Adrenal gland (tissue), 19 donors: ENCODE measurements at places on chromosomes 16 and 17. TPM values are rescaled to one million over a fixed set of nuclear protein-coding genes. Genes with fewer than 3 reads are reported as not detected.

GRCh38 chr16:47323241-47323640 is 137.6 kb downstream of the ITFG1 start:
- DNase-seq: no peak

The TRPV2 gene
- total RNA-seq: 64.5 TPM

The ZG16 gene
- total RNA-seq: not detected

GRCh38 chr16:81445966-81446906 is 1.6 kb downstream of the CMIP start:
- no peak for DNase-seq

The ZNF778 gene
- total RNA-seq: 13.3 TPM

- DNase-seq: no peak
Observed at GRCh38 chr17:73029991-73030390, 62.5 kb downstream of the SLC39A11 start.

The WFDC1 gene
- 13.9 TPM for total RNA-seq

GRCh38 chr16:72427051-72427782 is 255.3 kb upstream of the PMFBP1 start:
- DNase-seq: no peak

DNA sequence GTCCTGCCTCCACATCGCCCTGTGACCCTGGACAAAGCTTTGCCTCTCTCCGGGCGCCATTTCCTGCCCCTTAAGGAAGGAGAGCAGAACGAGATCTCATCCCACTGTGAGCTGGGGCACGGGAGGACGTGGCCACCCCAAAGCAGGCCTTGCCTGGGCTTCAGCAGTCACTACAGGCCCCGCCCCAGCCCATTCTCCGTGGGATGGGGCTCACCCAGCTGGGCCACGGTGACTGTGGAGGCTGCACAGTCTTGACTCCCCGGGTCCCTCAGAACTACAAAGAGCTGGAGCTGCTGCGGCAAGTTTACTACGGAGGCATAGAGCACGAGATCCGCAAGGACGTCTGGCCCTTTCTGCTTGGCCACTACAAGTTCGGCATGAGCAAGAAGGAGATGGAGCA is 28.2 kb downstream of the MNT start:
- DNase-seq: no peak

DNA sequence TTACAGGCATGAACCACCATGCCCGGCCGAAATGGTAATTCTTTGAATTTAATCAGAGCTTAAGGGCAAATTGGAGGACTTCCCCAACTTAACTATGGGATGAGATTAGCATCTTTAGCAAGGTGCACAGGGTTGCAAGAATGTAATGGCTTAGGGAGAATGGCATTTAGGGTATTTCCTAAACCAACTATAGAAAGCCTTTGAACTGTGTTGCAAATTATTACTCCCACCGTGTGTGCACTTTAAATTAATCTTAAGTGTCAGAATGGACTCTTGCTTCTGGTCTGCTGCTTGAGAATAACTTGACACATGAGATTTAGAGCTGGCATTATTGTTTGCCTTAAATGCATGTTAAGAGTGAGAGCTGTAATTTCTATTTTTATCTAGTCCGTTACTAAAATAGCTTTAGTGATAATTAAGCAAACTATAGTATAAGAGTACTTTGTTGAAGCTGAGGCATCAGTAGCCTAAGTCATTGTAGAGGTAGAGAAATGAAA is 59.8 kb downstream of the TUBD1 start:
- DNase-seq: no peak

The CLDN6 gene
- total RNA-seq: not detected

The SPATA22 gene
- total RNA-seq: 1.8 TPM

- DNase-seq: peak; percentile 62
Observed at GRCh38 chr17:43019418-43019817, 2.8 kb downstream of the VAT1 start.

- DNase-seq: no peak
Observed at GRCh38 chr16:74568961-74569631, 37.8 kb downstream of the GLG1 start.

The SLC5A10 gene
- total RNA-seq: not detected

DNA sequence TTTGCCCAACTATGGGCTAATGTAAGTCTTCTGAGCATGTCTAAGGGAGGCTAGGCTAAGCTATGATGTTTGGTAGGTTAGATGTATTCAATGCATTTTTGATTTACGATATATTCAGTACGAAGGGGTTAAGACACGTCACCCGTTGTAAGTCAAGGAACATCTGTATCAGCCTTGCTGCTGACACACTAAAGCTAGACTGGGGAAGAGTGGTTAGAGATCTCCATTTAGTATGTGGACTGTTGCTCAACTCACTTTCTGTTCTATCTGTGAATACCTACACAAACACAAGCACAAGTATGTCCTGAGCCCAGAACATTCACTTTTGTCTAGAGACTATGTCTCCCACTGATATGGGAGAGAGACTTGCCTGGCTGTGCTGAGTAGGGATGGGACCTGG is 71.5 kb downstream of the VMP1 start:
- DNase-seq: no peak

The APOBR gene
- 2.6 TPM for total RNA-seq

DNA sequence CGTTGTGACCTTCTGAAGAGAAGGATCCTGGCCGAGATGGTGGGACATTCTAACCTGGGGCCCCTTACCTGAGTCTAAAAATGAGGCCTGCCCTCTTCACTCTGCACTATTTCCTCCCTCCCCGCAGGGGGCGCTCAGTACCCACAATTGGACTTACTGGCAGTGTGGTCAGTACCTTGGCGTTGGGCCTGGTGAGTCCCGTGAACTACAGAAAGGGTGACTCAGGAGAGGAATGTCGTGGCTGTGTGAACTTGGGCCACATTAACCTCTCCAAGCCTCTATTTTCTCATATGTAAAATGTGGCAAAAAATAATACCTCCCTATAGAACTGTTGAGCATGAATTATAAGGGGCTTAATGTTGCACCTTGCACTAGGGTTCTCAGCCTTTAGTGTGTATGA is 3.9 kb downstream of the RSAD1 start:
- DNase-seq: peak; percentile 98

The GRIN2C gene
- total RNA-seq: 16.4 TPM

The KRT28 gene
- total RNA-seq: not detected

- peak; percentile 74 for DNase-seq
Observed at GRCh38 chr17:1629504-1630310, 1.1 kb upstream of the SLC43A2 start.

The PLXDC1 gene
- 2.0 TPM for total RNA-seq

GRCh38 chr16:6018848-6019489 is 921.4 kb upstream of the EEF2KMT start:
- DNase-seq: no peak

The NOG gene
- total RNA-seq: not detected

DNA sequence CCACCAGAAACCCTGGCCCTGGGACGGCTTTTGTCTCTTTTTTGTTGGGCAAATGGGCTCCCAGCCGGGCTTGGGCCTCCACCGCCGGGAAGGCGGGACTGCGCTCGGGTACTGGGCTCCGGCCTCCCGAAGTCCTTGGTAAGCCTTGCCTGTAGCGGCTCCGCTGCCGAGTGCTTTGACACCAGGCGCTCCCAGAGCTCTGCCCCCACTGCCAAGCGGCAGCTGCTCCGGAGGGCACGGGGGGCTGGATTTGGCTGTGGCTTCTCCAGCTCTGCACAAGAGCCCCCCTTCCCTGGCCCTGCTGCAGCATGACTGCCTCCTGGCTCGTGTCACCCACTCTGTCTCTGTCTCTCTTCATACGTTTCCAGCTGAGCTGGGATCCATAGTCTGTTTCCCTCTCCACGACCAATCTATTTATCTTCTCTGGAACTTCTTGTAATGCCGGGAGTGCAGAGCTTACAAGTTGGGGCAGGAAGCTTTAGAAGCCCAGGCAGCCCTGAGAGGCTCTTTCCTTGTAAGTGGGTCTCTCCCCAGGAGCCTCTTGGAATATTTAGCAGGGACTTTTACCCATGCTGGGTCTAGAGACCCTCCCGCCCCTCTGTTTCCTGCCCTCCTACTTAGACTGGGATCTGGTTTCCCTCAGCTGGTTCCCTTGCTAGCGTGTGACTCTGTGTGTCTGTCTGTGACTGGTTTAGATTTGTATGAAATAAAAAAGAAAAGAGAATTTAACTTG is 246.9 kb upstream of the GSE1 start:
- DNase-seq: no peak

- no peak for DNase-seq
Observed at GRCh38 chr17:57379237-57379894, 123.0 kb downstream of the MSI2 start.

DNA sequence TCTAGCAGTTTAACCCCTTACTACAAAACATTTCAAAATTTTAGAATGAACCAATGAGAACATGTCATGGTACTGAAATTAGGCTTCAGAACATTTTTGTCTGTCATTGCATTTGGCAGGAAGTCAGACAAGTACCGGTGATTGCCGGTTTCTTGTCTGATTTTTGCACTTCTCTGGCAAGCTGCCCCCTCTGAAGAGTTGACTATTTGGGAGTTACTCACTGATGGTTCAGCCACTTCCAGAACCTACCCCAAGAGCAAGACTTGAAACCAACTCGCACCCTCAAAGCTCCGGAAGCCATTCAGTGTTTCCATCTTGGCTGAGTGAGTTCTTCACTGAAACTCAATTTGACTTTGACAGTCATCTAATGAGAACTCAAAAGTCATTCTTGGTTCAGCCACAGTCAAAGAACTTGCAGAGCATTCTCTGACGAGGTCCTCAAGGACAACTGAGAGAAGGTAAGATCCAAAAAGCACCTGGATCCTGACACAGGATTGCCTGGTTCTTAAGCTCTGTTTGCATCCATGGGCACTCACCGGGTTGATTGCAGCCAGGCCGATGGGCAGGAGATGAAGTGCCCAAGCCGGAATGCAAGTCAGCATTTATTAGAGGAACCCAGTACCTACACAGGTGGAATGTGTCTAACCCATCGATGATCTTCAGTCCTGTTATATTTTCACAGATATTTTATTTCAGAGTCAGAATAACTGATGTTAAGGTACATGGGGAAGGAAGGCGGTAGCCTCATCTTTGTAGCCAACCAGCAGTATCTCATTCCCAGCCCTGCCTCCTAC is 93.6 kb downstream of the USP22 start:
- DNase-seq: no peak

The SLC13A5 gene
- total RNA-seq: not detected

DNA sequence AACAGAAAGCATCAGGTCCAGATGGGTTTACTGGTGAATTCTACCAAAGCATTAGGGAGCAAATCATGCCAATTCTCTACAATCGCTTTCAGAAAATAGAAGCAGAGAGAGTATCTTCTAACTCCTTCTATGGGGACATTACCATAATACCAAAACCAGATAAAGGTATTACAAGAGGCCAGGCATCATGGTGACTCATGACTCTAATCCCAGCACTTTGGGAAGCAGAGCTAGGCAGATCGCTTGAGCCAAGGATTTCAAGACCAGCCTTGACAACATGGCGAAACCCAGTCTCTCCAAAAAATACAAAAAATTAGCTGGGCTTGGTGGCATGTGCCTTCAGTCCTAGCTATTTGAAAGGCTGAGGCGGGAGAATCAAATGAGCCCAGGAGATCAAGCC is 23.0 kb downstream of the HBQ1 start:
- peak; percentile 44 for DNase-seq

DNA sequence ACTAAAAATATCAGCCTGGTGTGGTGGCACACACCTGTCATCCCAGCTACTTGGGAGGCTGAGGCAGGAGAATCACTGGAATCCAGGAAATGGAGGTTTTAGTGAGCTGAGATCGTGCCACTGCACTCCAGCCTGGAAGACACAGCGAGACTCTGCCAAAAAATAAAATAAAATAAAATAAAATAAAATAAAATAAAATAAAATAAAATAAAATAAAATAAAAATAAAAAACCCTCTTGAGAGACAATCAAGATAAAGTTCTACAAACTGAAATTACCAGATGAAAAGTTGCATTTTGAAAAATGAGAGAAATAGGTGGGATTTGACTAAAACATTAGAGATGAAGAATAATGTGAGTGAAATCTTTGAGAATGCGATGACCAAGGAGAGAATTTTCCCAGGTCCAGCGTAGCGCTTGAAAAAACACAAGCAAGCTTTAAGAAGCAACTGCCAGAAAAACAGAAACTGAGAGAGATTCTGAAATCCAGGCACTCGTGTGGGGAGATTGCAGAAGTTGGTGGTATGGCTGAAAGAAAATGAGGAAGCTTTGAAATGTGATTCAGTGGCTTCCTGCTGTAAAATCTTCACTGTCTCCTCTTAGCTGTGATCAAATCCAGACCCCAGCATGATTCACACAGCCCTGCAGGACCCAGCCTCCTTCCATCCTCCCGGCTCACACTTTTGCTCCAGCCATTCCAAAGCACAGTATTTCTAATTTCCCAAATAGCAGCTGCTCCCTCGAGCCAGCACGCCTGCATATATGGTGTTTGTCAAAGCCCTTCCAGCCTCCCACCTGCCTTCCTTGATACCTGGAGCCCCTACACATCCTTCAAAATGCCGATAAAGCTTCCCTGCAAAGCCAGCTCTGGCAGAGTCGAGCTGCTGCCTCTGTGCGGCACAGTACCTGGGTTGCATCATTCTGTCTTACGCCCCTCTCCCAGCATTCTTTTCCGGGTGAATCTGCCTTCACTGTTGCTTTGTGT is 8.2 kb upstream of the CD300E start:
- peak; percentile 19 for DNase-seq

The TMEM238L gene
- not detected for total RNA-seq

DNA sequence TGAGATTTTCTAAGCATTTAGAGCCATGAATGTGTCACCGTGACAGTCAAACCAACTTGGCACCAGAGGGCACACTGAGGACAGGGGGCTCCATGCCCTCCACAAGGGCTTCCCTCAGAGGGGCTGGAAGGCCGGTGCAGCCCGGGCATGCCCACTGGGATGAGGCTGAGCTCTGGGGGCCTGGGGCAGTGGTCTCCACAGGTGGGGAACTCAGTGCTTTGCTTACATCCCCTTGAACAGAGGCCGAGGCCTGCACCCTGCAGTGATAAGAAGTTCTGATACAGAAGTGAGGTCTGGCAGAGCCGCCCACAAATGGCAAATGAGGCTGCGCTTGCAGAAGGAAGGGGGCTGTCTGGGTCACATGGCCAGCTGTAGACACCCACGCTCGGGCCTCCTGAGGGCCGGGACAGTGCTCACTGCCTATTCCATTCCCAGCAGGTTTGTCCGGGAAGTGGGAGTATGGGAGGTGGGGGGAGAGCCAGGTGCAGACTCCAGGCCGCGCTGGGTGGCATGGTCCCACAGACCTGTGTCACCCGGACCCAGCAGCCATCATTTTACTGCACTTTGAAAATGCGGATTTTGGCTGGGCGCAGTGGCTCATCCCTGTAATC is 116.8 kb upstream of the CREBBP start:
- no peak for DNase-seq

- DNase-seq: peak; percentile 61
Observed at GRCh38 chr16:88815901-88816589, 4.3 kb upstream of the APRT start.

- no peak for DNase-seq
Observed at GRCh38 chr17:54235571-54235970, 412.8 kb downstream of the KIF2B start.

GRCh38 chr16:84818989-84819643 is 669 bp upstream of the CRISPLD2 start:
- DNase-seq: no peak

DNA sequence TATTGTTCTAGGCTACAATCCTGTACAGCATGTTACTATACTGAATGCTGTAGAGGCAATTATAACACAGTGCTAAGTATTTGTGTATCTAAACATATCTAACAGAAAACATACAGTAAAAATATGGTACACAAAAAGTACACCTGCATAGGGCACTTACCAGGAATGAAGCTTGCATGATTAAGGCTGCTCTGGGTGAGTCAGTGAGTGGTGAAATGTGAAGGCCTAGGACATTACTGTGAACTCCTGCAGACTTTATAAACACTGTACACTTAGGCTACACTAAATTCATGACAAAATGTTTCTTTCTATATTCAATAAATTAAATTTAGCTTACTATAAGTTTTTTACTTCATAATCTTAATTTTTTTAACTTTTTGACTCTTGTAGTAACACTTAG is 37.1 kb downstream of the AMFR start:
- DNase-seq: no peak
